T-helper 9 cell (primary cell): ENCODE measurements at places on chromosomes 2 and 18.

GRCh38 chr2:236872981-236873380 is 212.7 kb upstream of the COPS8 start:
- no peak for DNase-seq

DNA sequence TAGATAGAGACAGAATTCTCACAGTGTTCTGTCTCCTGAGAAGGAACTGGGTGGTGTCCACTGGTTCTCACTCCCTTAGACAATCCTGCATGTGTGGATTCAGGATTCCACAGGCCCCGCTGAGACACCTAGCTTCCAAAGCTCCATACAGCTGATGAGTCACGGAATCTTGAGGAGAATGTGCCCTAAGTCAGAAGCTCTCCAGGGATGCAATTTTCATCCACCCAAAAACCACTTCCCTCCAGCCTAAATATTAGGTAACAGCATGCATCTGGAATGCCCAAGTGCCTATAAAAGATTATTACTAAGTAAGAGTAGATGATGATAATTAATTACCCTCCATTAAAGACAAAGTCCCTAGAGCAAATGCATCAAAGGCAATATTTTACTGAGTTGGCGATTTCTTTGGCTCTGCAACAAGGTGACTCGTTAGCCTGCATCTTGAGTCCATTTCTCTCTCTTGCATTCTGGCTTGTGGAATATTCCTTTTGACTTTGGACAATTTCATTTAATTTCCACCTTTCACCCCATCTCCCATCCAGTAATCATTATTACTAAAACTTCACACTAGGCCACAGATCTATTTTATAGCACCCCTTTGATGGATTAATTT is 475.1 kb downstream of the TNS1 start:
- DNase-seq, result no peak

DNA sequence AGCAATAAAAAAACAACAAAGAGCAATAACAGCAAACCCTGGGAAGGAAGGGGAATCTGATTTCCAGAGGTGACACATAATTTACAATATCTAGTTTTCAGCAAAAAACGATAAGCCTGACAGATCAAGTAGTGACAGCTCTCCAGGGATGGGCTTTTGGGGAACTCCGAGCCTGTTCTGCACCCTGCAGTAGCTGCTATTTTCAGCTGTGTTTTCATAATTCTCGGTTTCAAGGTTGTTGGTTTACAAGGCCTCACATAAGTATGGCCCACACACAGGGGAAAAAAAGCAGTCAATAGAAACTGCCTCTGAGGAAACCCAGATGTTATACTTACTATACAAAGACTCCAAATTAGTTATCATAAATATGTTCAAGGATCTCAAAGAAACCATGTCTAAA is 67.7 kb upstream of the CTLA4 start:
- no peak for DNase-seq

- no peak for DNase-seq
These were observed 24.6 kb downstream of the THAP4 start for GRCh38 chr2:241612156-241613016.

DNA sequence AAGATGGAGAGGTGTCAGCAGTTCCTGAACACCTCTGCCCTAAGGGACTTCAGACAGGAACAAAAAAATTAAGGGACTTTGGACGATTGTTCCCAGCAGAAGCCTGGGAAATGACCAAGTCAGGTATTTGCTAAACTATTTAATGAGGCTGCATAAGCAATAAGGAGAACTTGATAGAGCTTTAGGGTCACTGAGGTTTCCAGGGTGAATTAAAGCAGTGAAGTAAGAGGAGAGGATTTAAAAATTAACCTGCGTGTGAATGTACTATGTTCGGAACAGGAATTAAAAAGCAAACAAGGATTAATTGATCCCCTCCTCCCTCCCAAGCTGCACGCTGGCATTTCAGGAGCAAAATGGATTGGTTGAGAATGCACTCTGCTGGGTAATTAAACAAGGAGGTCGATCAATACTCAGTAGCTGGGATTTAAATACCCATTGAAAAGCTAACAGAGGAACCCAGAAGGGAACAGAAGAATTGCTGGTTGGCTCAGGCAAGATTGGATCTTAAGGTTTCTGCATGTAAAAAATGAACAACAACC is 157.2 kb downstream of the RNF152 start:
- no peak for DNase-seq

- no peak for DNase-seq
These were observed 2.5 kb upstream of the EGR4 start for GRCh38 chr2:73295751-73296400.

DNA sequence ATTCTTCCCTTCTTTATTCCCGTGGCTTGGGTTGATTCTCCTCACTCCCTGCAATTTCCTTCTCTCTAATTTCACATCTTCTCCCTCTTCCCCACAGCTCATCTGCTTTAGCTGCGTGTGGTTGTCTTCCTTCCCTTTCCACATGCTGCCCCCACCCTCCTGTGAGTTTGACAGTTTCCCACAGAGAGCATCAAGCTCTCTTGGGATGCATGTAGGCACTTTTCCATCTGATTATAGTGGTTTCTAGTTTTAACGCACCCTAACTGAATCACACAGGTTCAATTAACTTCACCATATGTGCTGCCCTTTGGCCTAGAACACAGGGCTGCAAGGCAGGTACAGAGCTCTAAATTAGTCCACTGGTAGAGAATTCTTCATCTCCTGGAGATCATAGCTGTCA is 110.5 kb downstream of the TACR1 start:
- DNase-seq, result no peak

DNA sequence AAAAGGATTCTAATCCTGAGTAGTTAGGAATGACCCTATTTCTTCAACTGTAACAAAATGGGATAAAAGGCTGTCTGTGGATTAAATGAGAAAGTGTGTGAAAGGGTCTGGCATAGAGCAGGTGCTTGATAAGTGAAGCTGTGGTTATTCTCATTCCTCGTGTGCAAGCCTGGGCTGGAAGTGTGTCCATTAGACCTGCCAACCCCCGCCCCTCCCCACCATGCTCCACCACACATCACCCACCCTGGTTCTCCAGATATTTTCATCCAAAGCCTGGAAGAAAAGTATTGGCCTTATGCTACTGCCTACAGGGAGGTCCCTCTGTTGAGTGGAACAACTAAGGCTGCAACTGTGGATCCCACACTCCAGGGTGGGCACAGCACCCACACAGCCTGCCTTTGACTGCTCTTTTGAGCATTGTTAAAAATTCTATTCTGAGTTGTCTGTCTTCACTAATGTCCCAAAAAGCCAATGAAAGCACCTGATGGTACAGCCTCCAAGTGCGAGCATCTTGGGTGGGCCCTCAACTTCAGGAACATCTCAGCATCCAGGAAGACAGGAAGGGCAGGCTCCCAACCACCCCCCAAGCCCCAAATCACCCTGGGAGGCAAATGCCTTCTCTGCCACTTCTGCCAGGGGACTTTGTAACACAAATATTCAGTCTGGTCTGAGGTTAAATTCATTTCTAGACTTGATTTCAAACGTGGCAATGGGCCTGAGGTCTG is 102.8 kb upstream of the PPP1CB start:
- no peak for DNase-seq

- DNase-seq, result no peak
These were observed 17.9 kb downstream of the PPP3R1 start for GRCh38 chr2:68234405-68234804.

GRCh38 chr2:3662239-3662638 is 4.2 kb downstream of the ALLC start:
- no peak for DNase-seq

DNA sequence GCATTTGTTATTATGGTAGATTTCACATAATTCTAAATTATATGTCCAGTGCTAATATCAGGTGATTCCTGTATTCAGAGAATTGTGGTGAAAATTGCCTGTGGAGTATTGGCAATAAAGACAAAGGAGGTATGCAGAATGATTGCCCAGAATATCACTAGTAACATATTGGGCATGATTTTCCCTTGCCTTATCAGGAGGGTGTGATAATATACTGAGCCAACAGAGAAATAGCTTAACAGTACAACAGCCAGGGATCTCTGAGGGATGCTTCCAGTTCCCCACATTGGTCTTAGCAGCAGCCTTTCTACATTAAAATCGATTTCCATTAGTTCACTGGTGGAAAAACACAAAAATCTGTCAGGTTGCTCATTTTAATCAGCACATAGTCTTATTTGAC is 122.9 kb upstream of the COL3A1 start:
- no peak for DNase-seq

- no peak for DNase-seq
These were observed 304.4 kb upstream of the HS6ST1 start for GRCh38 chr2:128622955-128623620.

GRCh38 chr2:157302492-157303099 is 23.0 kb downstream of the ERMN start:
- peak; percentile 4 for DNase-seq

DNA sequence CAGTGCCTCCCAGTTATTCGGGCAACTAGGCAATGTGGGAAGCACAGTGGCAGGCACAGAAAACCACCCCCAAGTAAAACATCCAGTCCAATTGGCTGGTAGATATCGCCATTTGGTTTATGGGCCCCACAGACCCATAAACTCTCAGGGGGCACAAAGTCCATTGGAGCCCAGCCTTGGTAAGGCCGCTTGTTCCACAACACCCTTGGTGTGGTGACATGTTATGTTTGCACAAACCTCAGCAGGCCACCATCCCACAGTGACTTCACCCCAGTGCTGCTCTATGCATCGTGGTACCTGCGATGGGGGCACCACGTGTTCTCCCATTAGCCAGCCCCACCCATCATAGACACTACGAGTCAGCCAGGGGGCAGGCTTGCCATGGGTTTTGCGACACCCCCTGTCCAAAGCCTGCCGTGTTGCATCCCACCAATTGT is 18.5 kb downstream of the PHOSPHO2 start:
- DNase-seq, result no peak

DNA sequence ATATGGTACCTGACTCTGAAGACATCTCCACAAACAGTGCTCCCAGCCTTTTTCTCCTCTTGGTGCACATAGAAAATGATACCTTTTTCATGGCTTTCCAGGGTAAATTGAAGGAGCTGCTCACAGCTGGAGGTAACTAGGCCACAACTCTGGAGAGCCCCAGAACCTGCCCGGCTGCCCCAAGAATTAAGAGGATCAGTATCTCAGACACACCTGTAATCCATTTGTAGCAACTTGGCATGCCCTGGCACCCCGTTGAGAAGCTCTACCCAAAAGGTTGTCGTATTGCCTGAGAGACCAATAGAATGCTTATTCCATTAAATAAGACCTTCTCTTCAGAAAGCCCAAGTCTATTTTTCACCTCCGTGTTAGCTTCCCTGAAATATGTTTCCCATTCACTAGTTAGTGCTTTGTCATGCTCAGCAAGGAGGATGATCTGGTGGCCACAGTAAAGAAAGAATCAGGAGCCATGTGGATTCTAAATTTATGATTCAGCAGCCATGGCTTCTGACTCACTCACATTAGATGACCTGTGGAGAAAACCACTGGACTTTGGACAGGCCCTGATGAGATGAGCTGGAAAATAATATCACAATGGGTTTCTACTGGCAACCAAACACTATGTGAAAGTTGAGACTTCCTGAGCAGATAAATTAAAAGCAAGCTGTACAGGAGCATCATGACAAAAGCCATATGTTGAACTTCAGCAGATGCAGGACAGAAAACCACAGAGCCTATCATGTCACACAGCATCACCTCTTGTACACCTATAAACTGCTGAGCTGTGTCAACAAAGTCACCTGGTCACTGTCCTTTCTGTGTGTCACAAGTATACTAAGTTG is 253.3 kb upstream of the OSR1 start:
- DNase-seq, result no peak

GRCh38 chr2:240595381-240596079 is 9.0 kb downstream of the CAPN10 start:
- no peak for DNase-seq

GRCh38 chr2:215380699-215381098 is 55.2 kb downstream of the FN1 start:
- no peak for DNase-seq

GRCh38 chr2:120861191-120861575 is 125.5 kb downstream of the GLI2 start:
- no peak for DNase-seq

DNA sequence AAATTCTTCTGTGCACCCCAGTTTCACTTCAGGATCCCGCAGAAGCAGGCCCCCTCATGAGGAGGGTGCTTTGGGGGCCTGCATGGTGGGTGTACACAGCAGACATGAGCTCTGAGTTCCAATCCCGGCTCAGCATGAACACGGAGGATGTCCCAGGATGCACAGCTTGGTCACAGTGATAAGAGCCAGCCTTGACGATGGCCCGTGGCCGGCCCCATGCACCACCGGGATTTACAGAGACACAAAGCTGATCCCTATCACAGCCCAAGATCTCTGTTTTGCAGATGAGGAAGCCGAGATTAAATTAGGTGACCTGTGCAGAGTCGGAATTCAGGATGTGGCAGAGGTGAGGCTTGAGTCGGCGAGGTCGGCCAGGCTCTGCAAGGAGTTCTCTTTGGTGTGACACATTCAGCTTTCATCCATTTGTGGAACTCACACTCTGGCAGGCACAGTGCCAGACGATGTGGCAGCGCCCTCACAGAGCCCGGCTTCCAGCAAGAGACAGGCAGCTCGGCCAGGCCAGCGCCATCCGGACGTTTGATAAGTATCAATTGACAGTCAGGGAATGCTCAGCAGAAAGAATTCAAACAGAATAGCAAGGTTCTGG is 456.3 kb upstream of the MYT1L start:
- DNase-seq, result no peak

- no peak for DNase-seq
These were observed 991.4 kb upstream of the CELF4 start for GRCh38 chr18:38557006-38557405.

DNA sequence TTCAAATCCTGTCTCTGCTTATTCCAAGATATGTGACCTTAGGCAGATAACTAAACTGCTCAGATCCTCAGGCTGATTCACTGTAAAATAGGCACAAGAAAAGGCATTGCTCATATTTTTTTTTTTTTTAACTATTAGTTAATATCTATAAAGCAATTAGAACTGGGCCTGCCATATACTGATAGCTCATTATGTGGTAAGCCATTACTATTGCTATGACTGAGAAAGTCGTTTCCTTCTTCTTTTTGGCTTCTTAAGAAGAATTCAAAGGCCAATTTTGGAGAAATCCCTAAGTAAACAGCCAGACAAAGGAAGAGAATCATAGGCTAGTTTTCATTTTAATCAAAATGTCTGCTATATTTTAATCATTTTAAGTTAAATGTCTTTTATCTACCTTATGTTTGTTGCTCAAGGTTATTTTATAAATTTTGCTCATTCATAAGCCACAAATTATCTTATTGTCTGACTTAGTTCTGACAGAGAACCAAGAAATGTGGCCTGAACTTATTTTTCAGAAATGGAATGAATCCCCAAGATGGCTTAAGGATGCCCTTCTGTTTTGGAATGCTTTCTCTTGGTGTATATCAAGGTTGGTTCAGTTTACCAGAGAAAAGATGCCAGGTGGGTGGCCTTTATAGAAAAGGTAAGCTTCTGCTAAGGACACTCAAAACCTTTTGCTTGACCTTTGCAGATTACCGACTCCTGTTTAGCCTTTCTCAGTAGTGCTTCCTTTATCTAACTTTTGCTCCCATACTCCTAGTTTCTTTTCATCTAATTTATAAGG is 21.3 kb upstream of the VRK2 start:
- no peak for DNase-seq

DNA sequence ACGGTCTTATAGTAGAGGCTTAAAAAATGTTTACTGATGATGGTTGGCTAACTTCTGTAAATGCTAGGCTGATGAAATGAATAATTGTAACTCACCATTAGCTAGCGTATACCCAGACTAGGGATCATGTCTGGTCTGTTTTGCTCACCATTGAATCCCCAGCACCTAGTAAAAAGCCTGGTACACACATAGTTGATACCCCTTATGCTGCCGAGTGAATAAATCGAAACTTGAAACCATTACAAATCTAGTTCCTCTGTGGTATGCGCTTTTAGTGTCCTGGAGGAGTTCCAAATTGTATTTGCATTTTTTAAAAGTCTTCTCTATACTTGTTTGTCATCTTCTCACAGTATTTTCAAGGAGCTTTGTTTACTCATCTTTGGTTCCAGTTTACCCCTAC is 1.3 kb downstream of the TAF1B start:
- DNase-seq, result no peak
